ENCODE measurements at places on chromosomes 11 and 22.

DNA sequence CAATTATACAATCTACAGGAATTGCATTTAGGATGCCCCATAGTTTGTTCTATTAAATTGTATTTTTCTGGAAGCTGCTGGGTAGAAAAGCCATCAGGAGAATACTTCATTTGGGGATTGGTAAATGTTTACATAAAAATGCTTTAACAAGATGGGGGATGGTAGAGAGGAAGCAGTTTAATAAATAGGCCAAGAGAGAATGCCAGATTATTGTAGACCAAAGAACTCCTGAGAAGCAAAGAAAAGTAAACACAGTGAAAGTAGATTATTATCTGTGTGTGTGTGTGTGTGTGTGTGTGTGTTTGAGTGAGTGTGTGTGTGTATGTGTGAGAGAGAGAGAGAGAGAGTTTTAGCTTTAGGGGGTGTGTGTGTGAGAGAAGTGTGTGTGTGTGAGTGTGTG is 820.4 kb upstream of the CCDC90B start:
- DNase-seq: no peak

GRCh38 chr22:19665784-19666672 is 48.3 kb upstream of the SEPTIN5 start:
- no peak for DNase-seq

DNA sequence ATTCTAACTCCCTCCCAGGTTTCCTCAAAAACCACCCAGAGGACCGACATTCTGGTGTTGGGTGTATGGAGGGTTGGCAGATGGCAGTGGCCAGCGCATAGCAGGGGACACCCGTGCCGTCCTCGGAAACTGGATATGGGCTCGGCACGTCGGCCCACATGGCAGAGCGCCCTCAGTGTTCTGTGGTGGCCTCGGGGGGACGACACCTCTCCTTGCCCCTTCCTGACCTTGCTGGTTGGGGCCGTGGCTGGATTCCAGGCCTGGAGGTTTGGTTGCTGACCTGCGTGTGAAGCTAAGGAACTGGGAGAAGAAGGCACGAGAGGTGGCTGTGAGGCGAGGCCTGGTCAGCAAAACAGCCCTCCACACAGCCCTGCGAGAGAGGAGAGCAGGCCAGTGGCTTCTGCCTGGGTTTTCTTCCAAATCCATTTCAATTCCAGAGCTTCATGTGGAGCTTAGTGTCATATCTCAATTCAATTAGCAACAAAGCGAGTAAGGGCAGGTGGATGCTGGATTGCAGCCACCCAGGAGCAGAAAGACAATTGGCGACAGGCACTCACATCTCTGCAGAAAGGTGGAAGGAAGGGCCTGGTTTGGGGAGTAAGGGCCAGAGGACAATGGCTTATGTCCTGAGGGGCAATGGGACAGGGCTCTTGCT is 478.4 kb downstream of the BRD1 start:
- no peak for DNase-seq

GRCh38 chr22:38239101-38239761 is 33.6 kb downstream of the TMEM184B start:
- DNase-seq: no peak

DNA sequence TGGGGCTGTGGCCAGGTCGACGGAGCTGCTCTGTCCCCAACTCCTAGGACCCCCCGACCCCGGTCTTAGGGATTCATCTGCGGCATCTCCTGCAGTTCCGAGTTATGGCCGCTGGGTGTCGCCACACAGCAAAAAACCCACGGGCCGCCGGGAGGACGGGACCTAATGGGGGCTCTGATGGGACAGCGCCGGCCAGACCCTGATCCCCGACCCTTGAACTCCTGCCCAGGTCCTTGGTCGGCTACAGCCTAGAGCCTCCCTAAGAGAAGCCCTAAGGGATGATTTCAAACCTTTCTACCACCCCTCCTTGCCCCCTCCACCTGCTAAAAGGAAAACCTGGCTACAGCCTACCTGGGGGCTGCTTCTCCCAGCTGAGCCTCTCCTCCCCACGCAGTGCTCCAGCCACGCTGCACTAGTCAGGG is 30.8 kb upstream of the LRRC10B start:
- peak; percentile 31 for DNase-seq

DNA sequence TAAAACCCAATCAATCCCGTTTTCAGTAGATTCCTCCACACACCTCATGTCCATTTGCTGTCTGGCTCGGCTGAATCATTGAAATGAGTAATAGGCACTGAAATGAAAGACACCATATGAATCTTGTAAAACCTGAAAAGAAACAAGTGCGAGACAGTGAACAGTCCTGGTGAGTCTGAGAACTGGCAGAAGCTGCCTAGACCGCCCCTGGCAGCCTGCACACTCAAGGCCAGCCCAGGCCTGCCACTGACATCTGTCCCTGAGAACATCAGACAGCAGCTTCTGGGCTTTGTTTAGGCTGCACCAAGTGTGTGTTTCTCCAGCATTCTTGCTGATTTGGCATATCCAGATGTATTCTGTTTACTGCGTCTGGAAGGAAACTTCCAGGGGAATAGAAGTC is 44.8 kb downstream of the ENDOD1 start:
- DNase-seq: no peak

GRCh38 chr11:110505528-110506284 is 76.0 kb downstream of the FDX1 start:
- DNase-seq: no peak

GRCh38 chr11:45431046-45432018 is 145.2 kb upstream of the SYT13 start:
- no peak for DNase-seq

GRCh38 chr11:33545931-33546330 is 154.7 kb downstream of the C11orf91 start:
- no peak for DNase-seq

DNA sequence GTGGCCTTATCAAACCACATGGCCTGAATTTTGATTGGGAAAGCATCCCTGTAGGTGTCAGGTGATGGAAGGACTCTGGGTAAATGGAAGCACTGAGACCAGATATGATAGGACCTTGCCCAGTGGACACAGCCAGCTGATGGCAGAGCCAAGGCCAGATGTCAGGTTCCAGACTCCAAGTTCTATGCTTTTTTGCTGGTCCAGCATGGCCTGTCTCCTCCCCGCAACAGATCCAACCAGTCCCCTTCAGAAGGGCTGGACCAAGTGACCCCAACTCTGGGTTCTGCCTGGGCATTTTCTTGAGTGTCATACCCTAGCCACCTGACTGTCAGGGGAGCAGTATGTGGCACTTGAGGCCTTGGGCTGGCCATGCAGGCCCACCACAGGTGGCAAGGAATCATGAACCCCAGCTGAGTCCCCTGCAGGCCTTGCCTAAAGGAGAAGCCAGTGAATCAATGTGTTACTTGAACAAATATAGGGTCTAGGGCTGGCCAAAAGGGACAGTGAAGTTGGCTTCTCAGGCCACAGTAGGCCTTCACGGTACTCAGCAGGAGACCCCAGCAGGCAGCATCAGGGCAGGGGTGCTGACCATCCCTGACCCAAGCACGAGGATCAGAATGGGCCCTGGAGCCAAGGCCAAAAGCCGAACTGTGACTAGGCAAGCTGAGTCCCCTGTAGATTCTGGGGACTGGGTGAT is 27.1 kb downstream of the KCNQ1OT1 start:
- no peak for DNase-seq

GRCh38 chr11:113189909-113190667 is 124.3 kb upstream of the TTC12 start:
- no peak for DNase-seq

DNA sequence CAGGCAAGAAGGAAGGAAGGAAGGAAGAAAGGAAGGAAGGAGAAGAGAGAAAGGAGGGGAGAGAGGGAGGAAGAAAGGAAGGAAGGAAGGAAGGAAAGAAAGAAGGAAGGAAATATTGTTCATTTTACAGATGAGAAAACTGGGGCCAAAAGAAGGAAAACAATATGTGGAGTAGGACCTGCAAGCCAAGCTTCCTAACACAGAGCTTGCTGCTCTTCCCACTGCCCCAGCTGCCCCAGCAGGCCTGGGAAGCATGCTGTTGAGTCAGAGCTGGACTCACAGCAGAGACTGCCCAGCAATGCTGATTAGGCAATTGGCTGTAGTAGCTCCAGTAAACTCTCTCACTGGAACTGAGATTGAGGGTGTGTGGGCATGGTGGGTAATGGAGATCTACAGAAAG is 42.6 kb upstream of the SMCO4 start:
- DNase-seq: no peak

DNA sequence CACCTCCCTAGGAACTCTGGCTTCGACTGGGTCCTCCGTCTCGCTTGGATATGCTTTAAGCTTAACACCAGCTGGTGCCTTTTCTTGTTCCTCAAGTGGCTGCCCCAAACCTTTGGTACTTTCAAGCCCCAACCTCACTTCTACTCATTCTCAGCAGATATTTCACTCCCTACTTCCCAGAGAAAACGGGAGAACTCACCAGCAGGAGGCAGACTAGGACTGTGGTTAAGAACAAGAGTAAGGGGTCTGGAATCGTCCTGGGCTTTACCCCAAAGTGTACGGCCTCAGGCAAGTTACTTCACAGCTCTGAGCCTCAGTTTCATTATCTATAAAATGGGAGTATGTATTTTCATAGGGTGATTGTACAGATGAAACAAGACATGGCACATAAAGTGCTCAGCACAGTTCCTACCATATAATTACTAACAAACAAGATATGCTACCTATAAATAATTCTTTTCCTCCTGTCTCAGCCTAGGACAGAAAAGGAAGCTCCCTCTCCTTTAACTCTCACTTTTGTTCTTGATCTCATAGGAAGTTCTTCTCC is 37.8 kb downstream of the PAMR1 start:
- DNase-seq: no peak

DNA sequence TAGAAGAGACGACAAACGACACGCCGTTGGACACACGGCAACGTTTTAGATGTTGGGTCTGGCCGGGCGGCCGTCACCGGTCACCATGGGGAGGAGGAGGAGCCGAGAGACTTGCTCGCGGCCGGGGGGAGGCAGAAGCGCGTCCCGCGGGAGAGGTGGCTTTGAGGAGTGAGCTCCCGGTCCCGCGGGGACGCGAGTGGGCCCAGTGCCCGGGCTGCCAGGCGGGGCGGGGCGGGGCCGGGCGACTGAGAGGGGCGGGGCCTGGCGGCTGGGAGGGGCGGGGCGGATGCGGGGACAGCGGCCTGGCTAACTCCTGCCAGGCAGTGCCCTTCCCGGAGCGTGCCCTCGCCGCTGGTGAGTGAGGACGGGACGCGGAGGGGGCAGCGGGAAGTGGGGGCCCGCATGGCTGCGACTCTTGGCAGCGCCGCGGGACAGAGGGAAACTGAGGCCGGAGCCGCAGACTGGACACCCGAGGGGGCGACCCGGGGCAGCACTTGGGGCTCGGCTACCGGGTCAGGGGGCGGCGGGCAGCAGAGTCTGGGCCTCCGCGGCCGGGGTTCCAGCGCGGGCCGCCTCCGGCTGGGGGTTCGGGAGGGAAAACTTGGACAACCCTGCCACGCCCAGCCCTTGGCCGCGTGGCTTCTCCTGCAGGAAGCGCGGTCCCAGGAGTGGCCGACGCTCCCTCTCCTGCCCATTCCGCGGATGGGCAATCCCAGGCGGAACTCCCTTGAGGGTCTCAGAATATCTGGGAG is at the start of gene TSPO:
TSPO (plus strand) TSS at position 309 of the 752 bp plus-strand sequence. CDS start 7,680 bp downstream, outside the sequence.
- peak; percentile 17 for DNase-seq

- no peak for DNase-seq
These were observed 15.6 kb downstream of the DCUN1D5 start for GRCh38 chr11:103076361-103076760.

DNA sequence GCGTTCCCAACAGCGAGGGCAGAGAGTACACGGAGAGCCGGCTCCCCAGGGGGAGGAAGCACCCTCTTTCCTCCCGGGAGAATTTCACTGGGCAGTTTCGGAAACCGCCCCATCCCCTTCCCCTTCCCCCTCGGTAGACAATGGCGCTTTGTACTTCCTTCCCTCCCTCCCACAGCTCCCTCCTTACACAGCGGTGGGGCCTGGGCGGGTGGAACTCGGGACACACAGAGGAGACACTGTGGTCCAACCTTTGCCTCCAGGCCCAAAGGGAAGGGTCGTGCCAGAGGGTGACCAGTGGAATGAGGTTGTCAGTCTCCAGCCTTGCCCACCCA is 4.3 kb downstream of the SMTN start:
- no peak for DNase-seq
